Heart left ventricle (tissue), 16 donors: ENCODE measurements at places on chromosomes 16 and 17. TPM values are rescaled to one million over a fixed set of nuclear protein-coding genes. Genes with fewer than 3 reads are reported as not detected.

DNA sequence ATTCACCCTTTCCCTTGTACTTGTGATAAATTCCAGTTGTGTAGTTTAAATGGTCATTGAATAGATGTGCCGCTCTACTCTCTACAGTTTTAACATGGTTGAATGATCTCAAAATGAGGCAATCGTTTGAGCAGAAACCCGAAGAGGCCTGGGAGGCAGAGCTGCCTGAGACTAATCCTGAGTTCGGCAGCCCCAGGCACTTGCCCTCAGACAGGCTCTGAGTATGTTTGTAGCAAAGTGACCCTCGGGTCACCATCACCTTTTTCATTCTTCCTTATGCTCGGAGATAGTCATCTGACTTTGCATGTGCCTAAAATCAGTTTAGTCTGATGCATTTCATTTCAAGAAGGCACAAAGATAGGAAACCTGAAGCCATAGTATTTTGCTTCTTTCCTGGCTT is 184.0 kb upstream of the RBFOX1 start:
- no peak for DNase-seq

- DNase-seq = no peak
Measured at GRCh38 chr17:36111068-36111490, 7.5 kb downstream of the CCL4 start.

- DNase-seq = no peak
Measured at GRCh38 chr17:68294617-68295016, 3.3 kb downstream of the ARSG start.

DNA sequence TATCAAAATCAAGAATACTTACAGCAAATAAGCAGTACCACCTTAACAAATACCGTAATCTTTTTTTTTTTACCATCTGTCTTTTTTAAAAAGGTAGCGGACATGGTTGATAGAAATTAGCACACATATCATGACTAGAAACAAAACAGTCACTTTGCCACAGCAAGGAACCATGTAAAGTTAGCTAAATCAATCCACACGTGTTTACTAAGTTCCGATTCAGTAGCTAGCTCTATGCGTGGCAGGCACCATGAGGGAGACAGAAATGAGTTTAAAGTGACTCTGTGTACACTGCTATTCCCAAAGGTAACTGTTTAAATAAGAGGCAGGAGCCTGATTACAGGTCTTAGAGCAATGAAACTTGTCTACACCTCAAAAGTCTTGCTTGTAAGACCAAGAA is 108.6 kb downstream of the XYLT1 start:
- DNase-seq = no peak

DNA sequence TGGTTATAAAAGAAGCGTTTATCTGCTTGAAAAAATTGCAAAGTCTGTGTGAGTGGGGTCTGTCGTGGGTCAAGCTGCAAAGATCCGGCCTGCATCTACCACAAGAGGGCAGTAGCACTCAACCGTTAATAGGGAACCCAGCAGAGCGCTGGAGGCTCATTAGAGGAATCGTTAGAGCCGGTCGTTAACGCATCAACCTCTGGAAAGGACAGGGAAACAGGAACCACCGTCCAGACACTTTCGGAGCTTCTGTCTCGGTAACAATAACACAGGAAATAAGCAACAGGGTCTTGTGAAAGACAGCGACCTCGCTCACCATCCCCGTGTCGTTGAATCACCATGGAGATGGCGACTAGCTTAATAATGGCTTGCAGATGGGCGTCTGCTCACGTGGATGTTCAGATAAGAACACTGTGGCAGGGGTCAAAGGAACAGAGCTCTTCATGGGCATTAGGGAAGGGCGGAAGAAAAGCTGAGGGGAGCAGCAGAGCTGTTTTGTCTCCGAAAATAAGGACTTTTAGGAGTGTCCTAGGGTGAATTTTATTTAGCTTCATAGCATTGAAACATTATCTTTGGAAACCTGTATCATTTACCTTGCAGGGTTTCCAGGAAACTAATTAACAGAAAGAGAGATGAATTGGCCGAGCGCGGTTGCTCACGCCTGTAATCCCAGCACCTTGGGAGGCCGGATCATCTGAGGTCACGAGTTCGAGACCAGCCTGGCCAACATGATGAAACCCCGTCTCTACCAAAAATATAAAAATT is 11.9 kb upstream of the NSRP1 start:
- peak; percentile 78 for DNase-seq

DNA sequence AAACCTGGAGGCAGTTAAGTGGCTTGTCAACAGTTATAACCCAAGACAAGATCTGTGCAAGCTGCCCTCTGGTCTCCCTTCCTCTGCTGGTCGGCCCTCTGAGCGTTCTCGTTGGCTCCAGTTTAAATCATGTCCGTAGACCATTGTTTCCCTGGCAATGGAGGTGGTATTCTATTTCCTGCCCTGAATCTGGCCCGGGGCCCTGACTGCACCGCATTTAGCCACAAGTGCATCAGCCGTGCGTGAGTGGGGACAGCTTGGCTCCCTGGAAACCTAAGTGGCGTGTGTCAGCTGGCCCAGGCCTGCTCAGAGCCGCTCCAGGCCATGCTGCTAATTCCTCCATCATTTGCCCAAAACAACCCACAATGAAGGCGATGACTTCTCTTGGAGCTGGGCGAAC is 15.0 kb upstream of the MYLK3 start:
- DNase-seq = peak; percentile 84

GRCh38 chr16:80733407-80733806 is 71.0 kb downstream of the CDYL2 start:
- DNase-seq = no peak

DNA sequence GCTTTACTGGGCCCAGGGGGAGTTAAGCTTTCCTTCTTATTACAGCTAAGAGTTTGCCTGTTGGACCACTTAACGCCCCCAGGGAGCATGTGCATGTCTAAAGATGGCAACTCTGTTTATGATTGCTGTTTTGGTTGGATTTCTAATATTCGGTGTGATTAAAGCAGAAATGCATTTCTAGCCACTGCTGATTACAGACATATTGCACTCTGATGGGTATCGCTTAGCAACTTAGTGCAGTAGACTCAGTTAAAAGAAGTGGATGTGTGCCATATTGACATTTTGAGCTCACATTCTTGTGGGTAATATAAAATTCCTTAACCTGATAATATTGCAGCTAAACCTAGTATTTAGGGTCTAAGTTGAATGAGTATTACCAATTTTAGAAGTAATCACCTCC is 4.2 kb downstream of the NF1 start:
- DNase-seq = no peak

Gene TBC1D28
- not detected for total RNA-seq

Gene WNT3
- 1.6 TPM for total RNA-seq

Gene PER1
- 79.4 TPM for total RNA-seq
